Stimulated activated CD4-positive, alpha-beta T cell treated with anti-CD3 and anti-CD28 coated beads, Interleukin-1b, Interleukin-23, amount 100 ng/mL, for 48 hours (primary cell): ENCODE measurements at places on chromosomes 3 and 15.

- no peak for DNase-seq
These were observed 157.9 kb downstream of the STAC start for GRCh38 chr3:36538136-36538749.

DNA sequence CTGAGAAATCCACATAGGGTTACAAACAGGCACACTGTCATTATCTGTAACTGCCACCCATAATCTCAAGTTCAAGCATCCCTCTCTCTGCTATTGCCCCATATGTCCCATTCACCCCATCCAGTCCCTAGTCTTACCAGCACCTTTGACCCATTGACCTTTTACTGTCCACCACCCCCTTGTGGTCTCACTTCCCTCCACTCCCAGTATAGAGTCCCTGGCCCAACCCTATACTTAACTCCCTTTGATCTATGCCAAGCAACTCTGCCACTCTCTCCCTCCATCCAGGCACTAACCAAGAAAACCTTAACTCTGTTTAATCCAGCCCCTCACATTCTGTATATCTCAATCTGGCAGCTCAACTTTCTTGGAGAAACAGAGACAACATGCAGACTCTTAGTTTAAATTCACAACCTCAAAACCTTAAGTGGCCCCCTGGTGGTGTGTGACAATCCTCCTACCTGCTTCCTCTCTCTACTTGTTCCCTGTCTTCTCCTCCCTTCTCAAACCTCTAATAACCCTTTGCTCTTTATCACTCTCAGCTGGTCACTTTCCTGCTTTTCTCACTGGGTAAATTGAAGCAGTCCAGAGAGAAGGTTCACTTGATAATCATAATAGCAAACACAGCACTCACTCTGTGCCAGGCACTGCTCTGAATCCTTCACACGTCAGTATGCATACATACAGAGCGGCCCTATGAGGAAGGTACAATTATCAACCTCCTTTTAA, 162.7 kb downstream of the STT3B start:
- peak; percentile 12 for DNase-seq

DNA sequence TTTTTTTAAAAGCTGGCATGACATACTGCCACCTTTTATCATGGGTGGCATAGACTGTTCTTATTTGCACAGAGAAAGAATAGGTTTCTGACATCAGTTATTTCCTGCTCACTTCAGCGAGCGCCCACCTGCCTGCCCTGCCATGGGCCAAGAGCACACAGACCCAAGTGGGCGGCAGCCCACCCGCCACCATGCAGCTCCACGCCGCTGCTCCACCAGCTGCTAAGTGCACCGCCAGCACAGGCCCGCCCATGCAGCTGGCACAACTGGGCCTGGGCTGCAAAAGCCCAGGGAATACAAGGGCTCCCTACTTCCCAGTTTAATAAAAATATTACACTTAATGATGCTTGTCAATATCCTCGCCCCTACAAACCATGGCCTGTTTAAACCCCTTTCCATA, 15.4 kb downstream of the ZNF148 start:
- no peak for DNase-seq

DNA sequence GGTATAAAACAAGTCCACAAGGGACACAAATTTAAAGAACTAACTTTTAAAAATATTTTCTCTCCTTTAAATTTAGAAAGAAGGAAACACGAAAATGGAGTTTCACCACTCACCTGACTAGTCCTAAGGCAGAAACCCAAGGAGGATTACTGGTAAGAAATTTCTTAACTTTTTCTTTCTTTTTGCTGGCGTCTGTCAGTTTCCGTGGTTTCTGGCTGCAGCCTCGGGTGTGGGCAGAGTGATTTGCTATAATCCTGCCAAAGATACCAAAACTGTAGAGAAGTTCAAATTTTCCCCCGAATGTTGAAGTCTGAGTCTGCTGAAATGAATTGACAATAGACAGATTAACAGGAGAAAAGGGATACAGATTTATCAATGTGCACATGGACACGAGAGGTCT, 843.6 kb upstream of the ALCAM start:
- no peak for DNase-seq

DNA sequence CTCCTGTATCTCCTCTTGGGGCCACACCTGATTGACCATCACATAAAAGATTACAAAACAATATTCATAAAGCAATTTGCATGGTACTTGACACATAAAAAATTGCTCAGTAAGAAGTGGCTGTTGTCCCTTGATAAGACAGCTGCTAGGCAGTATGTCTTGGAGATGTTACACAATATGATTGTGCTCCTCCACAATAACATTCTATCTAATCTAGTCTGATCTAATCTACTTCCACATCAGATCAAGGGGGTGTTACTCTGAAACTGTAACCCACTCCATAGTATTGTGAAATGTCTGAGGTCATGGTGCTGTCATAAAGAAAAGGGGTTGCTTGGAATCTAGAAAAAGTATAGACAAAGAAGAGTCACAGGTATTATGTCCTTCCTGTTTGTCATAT, 23.4 kb upstream of the AQP9 start:
- DNase-seq, result no peak

GRCh38 chr3:11551036-11551435, 92.7 kb downstream of the VGLL4 start:
- DNase-seq, result no peak

GRCh38 chr3:16127249-16127648, 47.2 kb upstream of the GALNT15 start:
- no peak for DNase-seq

DNA sequence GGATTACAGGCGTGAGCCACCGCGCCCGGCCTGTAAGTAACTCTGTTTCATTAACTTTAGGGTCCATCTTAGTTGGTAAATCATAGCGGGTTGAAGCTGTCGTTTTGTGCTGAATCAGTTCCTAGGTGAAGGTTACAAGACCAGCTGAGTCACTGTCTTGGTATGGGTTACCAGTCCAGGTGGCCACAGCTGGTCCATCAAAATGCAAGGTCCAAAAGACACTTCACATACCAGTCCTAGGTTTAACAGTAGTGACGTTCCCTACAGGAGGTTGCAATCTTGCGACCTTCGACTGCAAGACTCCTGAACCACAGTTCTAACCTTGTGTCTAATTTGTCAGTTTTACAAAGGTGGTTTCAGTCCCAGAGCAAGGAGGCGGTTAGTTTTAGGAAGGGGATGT, 160.1 kb upstream of the ATP10A start:
- DNase-seq, result no peak

DNA sequence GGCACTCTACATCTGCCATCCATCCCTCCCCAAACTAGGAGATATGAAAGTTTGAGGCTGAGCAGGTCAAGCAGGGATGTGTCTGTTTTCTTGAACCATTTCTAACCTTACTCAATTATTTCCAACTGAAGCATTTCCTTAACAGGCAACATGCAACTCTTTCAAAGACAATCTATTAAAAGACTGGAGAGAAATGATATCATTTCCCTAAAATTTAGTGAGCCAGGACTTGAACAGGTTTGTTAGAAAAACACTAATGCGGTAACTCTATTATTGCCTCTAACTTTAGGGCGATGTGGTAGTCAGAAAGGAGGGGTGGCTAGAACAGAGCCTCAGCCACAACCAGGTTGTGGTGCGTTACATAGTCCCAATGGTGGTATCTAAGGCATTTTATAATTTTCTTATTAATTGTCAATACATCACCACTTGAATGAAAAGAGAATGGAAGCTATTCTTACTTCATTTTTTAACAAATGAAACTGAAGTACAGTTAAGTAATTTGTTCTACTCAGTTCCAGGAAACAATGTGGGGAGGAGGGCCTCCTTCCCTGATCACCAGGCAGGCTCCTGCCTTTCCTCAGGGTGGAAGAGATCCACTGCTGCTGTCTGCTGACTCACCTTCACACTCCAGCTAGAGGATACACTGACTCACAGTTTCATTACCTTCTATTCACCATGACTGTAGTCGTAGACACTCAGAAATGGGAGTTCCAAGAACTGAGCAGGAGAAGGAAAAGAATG, 22.8 kb downstream of the MYO1E start:
- peak; percentile 18 for DNase-seq

GRCh38 chr3:32420126-32421038, 28.7 kb downstream of the CMTM7 start:
- peak; percentile 64 for DNase-seq

DNA sequence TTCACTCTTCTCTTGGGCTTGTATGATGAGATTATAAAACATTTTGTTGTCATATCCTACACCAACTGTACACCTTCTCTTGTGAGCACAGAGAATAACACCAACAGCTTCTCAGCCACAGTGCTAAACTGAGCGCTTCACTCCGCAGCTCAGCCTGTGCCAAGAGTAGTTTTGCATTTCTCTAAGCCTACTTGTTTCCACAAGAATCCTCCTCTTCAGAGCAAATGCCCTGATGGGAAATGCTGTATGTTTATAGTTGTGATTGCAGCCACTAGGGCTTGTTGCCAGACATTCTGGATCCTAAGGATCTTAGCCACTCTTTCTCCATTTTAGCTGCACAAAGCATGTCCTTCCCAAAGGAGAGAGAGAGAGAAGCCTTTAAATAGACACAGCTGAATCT, 138.8 kb upstream of the PLXND1 start:
- DNase-seq, result no peak

DNA sequence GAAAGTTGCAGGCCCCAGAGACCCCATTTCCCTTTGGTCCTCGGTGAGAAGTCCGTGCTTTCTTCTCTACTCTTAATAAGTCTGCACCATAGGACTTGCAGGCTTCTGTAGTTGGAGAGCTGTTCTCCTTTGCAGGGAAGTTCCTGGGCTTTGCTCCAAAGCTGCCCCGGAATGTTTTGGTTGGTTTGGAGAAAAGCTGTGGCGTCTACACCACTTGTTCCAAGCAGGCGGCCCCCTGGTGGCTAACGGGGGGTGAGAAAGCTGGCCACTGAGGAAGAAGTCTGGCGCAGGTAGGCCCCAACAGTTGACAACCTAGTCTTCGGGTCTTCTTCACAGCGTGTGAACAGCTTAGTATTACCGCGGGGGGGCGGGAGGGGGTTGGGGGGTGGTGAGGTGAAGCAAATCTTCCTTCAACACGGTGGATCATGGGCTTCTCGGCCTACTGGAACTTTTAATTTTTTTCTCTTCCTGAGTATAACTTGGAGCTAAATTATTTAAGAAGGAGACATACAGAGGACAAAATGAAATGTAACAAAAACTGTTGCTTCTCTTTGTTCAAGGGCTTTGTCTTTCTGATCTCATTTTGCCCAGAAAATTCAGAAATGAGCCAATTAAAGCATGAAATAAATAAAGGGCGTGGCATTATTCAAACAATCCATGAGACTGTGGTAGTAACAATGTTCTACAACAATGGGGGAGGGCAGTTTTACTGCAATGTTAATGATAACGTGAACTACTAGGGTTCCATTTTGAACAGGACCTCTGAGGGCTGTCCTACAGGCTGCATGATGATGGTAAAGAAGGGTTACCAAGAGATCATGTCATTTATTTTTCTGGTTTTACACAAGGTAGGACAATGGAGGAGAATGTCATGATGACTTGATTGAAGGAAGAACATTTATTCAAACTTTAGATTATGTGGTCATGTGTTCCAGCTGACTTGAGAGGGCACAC, 2.2 kb upstream of the THRB start:
- no peak for DNase-seq

GRCh38 chr15:66849393-66849745, 147.3 kb downstream of the SMAD6 start:
- DNase-seq, result no peak

DNA sequence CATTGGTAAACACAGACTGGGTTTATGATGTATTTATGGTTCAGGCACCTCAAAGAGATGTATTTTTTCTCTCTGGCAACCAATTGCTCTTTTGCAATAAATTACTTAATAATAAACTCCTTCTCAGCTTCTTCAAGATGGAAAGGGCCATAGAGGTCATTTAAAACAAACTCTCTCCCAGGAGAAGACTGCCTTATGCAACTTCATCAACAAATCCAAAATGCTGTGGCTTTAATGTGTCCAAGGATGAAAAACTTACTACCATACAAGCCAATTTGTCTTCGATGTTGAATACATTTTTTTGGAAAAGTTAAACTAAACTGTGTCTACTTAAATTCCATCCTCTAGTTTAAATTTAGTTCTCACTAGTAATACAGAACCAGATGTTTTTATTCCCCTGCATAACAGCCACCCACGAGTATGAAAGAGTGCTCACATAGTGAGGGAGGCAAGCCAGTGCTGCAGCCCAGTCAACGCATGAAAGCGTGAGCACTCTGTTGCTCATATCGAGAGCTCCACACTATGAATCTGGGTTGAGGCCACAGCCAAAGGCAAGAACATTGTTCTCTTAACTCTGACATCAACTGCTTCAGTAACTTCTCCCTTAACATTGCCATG, 761.3 kb upstream of the GRM7 start:
- no peak for DNase-seq

DNA sequence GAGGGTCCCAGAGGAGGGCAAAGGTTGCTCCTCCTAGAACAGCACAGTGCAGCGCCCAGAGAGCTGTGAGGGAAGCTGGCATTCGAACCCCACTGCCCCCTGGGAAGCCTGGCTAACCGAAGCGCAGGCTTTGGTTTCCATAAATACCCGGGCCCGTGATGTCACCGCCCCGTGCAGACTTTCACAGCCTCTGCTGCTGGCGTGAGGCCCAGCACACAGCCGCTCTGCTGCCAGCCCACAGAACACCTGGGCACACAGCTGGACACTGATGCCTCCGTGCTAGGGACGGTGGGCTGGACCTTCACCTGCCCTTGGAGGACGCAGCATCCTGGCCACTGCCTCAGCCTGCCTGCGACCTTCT, 1.0 kb downstream of the IQSEC1 start:
- DNase-seq, result no peak

GRCh38 chr3:76222201-76222600, 436.9 kb upstream of the ZNF717 start:
- no peak for DNase-seq

- no peak for DNase-seq
These were observed 83.7 kb upstream of the COL6A6 start for GRCh38 chr3:130433306-130433705.

DNA sequence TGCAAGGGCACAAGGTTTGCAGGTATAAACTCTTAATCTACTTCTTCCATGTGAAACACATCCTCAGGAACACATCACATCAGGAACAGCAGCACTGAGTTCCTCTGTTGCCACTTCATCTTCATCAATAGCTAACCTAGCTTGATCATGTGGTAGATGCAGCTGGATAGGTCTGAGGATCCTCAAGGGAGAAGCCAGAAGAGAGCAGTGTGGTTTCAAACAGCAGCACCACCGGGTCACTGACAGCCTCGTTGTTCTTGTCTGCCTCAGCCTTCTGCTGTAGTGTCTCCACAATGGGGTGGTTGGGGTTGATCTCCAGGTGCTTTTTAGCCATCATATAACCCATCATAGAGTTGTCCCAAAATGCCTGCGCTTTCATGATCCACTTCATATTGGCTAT, 58.8 kb downstream of the ADAM10 start:
- no peak for DNase-seq
